ENCODE measurements at places on chromosomes 12 and 14.

GRCh38 chr12:62632411-62632918 lies 165.8 kb downstream of the MON2 start:
- no peak for DNase-seq

DNA sequence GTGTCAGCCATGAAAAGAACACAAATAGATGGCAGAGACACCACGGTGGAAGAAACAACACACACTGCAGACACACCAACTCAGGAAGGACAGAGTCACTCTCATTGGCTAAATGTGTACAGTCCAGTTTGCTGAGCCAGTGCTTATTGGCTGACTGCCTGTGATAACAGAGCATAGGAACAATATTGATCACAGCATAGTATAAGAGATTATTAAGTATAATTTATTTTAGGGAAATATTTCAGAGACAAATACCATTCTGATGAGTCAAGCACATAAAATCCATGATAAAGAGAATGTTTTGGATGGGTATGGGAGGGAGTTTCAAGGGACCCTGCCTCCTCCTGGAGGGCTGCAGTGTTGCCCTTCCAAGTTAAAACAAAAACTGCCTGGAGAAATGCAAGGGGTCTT lies 50.9 kb downstream of the BTG1 start:
- no peak for DNase-seq

- DNase-seq = no peak
These were observed 268.3 kb upstream of the SEL1L start for GRCh38 chr14:81801921-81802320.

- DNase-seq = no peak
These were observed 7.7 kb downstream of the ENDOU start for GRCh38 chr12:47717443-47718193.

DNA sequence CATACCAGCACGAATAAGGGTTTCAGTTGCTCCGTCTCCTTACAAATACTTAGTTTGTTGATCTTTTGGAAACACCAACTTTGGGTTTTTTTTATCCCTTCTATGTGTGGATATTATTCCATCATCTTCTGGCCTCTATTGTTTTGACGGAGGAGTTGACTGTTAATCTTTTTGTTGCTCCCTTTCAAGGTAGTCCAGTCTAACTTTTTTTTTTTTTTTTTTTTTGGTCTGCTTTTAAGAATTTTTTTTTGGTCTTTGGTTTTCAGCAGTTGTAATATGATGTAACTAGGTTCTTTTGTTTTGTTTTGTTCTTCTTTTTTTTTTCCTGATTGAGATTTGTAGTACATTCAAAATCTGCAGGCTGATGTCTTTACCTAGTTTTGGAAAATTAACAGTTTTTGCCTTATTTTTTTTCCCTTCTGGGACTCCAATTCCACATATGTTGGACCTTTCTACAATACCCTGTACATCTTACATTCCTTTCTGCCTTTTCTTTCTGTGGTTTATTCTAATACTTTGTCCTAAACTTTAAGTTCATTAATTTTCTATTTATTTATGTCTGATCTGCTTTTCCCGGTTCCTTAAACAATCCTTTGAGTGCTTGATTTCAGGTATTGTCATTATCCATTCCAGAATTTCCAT lies 54.9 kb downstream of the DNAH10 start:
- no peak for DNase-seq

DNA sequence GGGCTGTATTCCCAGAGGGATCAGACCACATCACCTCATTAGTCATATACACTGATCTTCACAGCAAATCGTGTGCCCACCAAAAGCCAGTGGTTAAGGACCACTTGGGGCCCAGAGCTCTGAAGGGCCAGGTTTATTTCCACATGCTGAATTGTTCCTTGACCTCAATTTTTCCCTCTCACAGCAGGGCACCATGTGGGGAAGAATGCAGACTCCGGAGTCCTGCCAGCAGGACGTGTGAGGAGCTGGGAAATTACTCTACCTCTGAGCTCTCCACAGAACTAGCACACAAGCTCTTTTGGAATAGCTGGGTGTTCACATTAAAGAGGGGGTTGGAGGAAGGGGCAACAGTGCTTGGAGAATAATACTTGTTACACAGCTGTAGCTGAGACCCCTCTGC lies 57.6 kb upstream of the SEL1L start:
- DNase-seq = no peak

GRCh38 chr14:43204816-43205215 lies 1302.3 kb downstream of the FSCB start:
- DNase-seq = peak; percentile 96

GRCh38 chr14:77475432-77476115 lies 17.7 kb downstream of the AHSA1 start:
- DNase-seq = no peak

- no peak for DNase-seq
These were observed 696.1 kb upstream of the TMEM132C start for GRCh38 chr12:127570793-127571360.

DNA sequence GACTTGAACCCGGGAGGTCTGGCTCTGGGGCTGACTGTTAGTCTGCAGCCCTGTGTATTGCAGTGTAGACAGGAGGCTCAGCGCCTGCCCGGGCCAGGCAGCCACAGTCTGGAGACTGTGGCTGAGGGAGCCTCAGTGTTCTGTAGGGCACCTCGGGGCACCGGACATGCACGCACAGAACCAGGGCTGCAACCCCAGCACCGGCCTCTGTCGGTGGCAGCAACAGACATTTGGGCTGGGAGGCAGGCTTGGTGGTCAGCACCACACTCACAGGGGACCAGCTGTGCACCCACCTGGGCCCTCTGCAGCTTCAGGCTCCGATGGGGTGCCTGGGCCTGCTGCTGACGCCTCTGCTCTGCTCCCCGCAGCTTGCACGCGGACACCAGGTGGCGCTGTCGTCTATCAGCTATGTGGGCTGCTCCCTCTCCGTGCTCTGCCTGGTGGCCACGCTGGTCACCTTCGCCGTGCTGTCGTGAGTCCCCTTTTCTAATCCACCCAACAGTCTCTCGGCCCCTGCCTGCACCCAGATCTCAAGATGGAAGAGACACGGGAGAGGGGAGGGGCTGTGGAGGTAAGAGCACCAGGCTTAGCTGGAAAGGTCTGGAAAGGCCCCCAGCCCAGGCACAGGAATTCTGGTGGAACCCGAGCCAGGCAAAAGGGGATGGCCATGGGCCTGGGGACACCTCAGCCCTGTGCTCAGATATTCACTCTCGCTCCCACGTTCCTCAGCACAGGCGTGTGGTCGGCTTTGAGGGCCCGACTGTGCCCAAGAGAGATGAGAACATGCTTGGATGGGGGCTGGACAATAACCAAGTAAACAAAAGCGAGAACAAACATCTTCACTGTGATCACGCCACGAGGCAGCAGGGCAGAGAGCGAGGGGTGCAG lies 151.0 kb downstream of the ADGRD1 start:
- DNase-seq = no peak

GRCh38 chr14:73745571-73746519 lies 31.7 kb upstream of the PNMA1 start:
- DNase-seq = no peak

- peak; percentile 68 for DNase-seq
These were observed 60.3 kb downstream of the NUAK1 start for GRCh38 chr12:106078358-106079010.

DNA sequence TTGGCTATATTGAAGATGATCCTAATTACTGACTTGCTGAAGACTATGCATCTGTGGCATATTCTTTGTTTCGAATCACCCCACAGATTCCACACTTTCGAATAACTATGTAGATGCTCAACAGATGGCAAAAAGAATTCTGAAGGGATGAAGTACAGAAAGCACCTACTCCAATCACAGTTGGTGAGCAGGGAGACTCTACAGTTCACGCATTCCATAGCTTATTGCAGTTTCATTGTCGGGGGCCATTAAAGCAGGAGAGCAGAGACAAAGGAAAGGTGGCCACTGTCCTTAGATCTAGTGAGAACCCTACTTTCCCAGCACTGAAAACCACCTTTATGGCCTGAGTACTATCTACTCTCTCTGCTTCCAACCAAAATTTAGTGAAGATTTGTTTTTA lies 191.9 kb downstream of the STXBP6 start:
- no peak for DNase-seq

GRCh38 chr14:52241087-52241793 lies 26.3 kb upstream of the PTGDR start:
- DNase-seq = no peak

- no peak for DNase-seq
These were observed 393.8 kb downstream of the LRFN5 start for GRCh38 chr14:42000450-42000849.

DNA sequence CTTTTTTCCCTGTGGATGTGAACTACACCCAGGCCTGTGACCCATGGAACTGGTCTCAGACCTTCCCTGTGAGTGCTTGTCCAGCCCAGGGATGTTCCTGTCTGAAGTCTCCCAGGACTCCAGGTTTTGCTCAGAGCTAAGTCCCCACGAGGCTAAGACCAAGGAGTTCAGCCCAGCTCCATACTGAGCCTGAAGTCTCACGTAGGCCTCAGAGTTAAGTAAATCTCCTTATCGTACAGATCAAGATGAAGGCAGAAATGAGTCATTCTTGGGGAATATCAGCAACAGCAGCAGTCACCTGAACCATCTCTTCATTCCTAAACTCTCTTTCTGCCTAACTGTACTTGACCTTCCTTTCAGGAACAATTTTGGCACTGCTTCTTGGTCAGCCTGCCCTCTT lies 139.8 kb downstream of the ANO6 start:
- peak; percentile 60 for DNase-seq

- DNase-seq = no peak
These were observed 80.6 kb downstream of the APAF1 start for GRCh38 chr12:98725476-98726247.

DNA sequence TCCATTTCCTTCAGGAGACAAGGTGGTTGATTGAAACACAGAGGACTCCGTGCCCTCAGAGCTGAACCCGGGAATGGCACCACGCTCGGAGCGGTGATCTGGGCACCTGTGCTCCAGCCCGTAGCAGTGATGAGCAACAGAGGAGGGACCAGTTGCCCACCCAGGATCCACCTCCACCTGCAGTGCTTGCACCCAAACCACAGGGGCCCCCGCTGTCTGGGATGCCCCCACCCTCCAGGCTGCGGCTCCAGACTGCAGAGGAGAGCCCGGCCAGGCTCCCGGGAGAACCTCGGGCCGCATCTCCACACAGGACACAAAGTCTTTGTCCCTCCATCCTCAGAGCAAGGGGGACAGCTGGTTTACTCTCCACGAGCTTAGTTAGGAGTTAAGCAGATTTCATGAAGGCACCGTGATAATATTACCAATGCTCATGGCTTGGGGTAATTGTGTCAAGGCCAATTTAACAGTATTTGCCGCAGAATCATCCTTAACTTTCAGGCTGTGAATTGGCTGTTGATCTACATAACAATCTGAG lies 100.6 kb downstream of the TNFAIP2 start:
- DNase-seq = no peak

DNA sequence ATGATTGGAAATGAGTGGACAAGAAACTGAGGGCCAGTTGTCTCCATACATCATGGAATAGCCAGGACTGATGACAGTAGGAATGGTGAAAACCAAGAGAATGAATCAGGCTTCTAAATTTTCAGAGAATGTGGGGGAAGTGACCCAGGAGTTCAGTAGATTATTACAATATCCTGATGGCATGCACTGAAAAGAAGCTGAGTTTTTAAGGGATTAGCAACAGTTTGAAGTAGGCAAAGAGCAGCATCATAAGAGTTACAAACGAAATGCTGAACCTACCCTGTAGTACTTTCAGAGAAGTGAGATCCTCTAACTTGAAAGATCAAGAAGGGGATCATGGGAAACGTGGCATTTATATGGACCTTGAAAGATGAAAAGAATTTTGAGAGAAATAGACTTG lies 13.2 kb downstream of the SLC2A14 start:
- DNase-seq = no peak

DNA sequence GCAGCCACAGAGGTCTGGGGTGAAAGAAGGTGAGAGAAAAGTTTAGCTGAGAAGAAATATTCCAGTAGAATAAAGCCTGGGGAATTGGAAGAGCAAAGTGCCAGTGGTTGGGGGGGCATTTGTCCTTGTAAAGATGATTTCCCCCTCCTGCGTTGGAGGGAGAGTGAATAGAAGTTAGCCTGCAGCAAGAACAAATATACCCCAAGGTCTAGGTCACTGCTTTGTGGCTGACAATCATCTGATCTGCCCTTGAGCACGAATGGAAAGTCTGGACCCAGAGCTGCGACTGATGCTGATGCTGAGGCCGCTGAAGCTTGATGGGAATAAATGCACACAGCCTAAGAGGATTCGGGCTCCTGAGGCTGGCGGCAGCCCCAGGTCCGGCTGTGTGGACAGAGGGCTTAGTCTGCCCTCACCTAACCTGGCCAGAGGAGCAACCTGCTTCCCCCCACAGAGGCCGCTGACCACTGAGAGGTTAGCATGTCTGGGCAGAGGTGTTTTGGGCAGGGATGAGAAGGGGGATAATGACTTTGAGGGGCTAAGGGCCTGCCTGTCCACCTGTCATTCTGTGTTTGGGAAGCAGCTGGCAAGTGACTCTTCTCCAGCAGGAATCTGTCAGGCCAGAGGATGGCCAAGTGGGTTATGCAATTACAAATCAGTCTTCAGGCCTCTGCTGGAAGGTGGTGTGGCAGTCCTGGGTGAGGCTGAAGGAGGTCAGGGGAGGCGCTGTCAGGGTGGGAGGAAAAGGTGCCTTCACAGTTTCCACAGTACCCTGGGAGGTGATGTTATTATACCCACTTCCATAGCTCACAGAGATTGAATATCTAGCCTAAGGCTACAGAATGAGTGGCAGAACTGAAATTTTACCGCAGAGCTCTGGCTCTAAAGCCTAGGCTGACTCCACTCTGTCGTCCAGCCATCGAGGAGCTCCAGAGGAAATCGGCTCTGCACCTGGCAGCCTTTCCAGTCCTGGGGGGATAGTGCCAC lies 11.7 kb downstream of the TUBA1C start:
- no peak for DNase-seq

- DNase-seq = no peak
These were observed 8.0 kb upstream of the WDR20 start for GRCh38 chr14:102131741-102132140.

DNA sequence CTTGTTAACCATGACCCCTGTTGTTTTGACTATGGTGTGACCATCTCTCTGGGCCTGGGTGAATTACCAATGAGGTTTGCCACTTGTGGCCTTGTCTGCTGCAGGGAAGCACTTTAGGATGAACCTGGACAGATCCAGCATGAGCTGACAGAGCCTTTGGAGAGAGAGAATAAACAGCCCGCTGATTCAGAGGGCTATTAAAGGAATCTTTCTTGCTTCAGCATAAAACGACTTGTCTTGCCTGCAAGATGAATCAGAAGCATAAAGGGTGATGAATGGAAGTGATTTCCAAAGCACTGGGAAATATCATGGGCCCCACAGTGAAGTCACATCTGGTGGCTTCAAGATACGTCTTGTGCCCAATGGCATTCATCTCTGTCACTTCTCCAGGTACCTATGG lies 69.0 kb upstream of the WSCD2 start:
- DNase-seq = no peak

Measured in retinal pigment epithelial cell (primary cell).